Left ventricle myocardium superior (tissue), 1 donor: ENCODE measurements at places on chromosomes 2 and 18. TPM values are rescaled to one million over a fixed set of nuclear protein-coding genes. Genes with fewer than 3 reads are reported as not detected.

DNA sequence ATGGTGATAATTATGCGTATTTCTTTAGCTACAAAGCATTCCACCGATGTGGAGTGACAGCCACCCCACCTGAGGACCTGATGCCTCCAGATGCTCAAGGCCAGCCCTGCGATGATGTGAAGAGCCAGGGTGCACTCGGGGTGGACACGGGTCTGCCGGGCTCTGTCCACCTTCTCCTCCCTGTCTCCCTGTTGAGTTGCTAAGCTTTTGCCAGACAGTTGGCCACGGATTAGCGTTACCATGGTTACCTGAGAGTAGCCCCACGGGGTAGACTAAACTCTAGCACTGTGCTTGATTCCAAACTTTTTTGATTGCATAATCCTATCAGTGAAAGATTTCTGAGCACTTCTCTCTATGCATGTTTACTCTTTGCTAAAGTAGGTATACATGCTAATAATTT, 86.2 kb downstream of the SMIM21 start:
- DNase-seq: no peak

- DNase-seq: no peak
Observed at GRCh38 chr2:59888015-59888414, 665.4 kb downstream of the BCL11A start.

DNA sequence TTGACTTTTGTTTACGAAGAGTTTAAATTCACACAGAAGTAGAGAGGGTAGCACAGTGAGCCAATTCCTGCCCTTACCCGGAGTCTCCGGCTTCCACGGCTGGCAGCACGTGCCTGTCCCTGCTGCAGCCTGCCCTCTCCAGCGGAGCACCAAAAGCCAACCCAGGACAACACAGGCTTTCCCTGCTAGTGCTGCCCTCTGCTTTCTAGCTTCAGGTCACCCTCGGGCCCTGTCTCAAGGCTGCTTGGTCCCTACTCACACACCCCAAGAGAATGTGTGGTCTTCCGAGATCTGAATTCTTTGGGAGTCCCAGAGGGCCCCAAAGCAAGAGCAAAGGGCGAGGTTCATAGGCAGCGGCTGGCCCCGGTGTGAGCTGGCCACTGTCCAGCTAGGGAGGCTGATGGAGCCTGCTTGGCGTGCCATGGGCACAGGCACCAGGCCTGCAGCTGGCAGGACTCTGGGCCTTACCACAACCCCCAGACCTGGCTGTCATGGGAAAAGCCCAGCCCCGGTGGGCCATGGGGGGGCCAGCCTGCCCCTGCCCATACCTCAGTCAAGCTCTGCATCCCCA, 7.0 kb upstream of the HS6ST1 start:
- DNase-seq: peak; percentile 72

Gene OTX1
- total RNA-seq: not detected

Gene CNGA3
- not detected for total RNA-seq

DNA sequence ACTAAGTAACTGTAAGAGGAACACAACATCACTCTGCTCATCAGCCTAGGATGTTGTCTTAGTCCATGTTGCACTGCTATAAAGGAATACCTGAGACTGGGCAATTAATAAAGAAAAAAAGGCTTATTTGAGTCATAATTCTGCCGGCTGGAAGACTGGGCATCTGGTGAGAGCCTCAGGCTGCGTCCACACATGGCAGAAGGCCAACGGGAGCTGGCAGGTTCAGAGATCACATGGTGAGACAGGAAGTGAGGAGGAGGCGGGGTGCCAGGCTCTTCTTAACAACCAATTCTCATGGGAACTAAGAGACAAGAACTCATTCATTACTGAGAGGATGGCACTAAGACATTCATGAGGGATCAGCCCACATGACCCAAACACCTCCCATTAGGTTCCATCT, 46.8 kb downstream of the EPG5 start:
- peak; percentile 94 for DNase-seq

DNA sequence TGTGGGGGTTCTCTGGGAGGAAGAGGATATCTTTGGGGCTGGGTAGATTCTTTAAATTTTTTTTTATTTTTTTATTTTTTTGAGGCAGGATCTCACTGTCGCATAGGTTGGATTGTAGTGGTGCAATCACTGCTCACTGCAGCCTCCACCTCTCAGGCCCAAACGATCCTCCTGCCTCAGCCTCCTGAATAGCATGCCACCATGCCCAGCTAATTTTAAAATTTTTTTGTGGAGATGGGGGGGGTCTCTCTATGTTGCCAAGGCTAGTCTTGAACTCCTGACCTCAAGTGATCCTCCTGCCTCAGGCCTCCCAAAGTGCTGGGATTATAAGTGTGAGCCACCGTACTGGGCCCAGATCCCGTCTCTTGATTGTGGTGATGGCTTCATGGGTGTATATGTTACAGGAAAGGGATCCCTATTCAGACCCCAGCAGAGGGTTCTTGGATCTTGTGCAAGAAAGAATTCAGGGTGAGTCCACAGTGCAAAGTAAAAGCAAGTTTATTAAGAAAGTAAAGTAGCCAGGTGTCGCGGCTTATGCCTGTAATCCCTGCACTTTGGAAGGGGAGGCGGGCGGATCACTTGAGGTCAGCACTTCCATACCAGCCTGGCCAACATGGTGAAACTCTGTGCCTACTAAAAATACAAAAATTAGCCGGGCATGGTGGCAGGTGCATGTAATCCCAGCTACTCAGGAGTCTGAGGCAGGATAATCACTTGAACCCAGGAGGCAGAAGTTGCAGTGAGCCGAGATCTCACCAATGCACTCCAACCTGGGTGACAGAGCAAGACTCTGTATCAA, 2.0 kb upstream of the C2orf68 start:
- DNase-seq: no peak

- DNase-seq: no peak
Observed at GRCh38 chr2:109321570-109321969, 192.6 kb downstream of the SH3RF3 start.

- DNase-seq: no peak
Observed at GRCh38 chr2:218194880-218195279, 22.1 kb upstream of the ARPC2 start.

GRCh38 chr18:47247036-47247415, 4.4 kb downstream of the SKOR2 start:
- DNase-seq: no peak

Gene PLEKHH2
- 1.1 TPM for total RNA-seq

DNA sequence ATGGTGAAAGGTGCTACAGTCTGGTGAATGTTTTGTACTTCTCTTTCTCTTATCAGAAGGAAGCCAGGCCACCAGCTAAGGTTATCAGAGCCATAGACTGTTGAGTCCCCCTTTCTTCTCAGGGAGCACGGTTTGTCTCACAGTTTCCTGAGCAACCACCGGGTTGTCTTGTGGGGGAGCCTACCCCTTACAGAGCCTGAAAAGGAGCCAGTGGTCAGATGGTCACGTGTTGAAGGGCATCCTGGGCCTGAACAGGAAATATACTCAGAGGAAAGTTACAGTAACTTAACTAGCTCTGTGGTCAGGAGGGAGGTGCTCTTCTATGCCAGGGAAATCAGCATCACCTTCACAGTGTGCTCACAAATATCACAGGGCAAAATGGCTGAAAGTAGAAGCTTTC, 11.6 kb downstream of the CD28 start:
- DNase-seq: no peak

DNA sequence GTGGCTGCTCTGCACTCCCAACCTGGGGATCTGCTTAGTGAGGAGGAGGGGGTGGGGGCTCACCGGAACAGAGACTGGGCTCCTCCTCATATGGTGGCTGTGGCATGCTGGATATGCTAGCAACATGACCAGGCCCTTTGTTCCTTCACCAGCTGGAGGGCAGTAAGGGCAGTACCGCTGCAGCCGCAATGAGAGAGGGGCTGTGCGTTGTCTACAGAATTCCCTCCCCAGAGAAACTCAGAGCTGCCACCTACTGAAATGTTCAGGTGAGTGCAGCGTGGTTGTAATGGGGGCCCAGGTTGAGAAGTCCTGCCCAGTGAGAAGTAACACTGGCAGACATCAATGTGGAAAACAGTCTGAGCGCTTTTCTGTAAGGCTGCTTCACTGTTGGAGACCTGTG, 1211.9 kb upstream of the NXPH2 start:
- DNase-seq: no peak

- DNase-seq: no peak
Observed at GRCh38 chr18:22191923-22192322, 22.5 kb downstream of the GATA6 start.

GRCh38 chr2:166381-166780, 97.5 kb downstream of the SH3YL1 start:
- no peak for DNase-seq

DNA sequence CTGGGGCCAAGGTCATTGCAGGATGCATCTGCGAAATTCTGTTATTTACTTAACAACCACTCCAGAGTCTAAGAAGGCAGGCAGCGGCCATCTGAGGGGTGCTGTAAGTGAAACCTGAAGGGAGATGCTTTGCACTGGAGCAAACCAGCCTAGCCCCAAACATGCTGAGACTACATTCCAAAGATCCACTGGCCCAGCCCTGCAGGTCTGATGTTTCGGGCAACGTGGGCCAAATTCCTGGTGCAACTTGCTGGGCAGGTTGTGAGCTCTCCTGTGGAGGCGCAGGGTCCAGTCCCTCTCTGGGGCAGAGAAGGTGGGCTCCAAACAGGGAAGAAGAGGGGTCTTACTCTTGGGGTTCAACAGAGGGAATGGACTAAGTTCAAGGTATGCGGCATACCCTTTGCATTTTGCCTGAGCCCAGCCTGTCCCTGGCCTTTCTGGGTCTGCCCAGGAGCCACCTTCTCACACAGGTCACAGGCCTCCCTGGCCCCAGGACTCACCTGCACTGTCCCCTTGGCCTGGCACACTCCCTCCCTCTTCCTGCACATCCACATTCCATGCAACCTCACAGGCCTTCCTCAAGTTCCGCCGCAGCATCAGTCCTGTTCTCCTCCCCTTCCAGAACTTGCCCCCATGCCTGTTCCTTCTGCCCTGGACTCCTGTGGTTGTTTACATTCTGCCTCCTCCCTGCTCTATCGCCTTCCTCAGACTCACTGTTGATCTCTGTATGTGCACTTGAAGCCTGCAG, 5.1 kb upstream of the MAL start:
- DNase-seq: no peak

Gene PRKRA
- total RNA-seq: 48.8 TPM

DNA sequence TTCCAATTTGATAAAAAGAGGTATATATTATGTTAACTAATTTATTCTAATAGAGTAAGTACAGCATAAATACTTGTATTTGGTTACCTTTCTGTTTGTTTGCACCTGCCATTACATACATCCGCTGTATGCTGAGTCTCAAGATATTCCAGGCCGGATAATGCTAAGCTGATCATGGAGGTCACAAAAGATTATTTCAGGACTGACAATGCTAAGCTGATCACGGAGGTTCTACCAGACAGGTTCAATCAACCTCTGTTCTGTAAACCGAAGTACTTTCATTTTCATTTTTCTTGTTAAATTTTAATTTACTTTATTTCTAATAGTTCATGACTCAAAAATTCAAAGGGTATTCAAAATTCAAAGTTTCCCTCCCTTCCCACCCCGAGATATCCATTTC, 31.1 kb downstream of the PNO1 start:
- DNase-seq: no peak

- DNase-seq: no peak
Observed at GRCh38 chr2:179768765-179769164, 92.6 kb downstream of the ZNF385B start.

DNA sequence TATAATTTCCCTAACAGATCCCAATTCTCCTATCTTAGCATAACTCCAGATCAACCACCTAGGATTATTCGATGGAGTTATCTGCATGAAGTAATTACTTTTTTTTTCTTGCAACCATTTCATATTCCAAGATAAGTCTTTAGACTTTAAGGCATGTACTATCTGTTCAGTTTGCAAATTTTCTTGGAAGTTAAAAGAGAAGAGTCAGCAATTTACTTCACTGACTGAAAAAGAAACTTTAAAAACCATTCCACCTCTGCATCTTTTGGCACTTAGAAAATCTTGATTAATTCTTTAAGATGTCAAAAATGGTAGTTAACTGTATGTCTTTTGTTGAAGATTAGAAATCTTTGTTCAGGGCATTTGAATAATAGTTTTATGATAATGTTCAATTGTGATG, 830.5 kb upstream of the KLHL29 start:
- DNase-seq: no peak

DNA sequence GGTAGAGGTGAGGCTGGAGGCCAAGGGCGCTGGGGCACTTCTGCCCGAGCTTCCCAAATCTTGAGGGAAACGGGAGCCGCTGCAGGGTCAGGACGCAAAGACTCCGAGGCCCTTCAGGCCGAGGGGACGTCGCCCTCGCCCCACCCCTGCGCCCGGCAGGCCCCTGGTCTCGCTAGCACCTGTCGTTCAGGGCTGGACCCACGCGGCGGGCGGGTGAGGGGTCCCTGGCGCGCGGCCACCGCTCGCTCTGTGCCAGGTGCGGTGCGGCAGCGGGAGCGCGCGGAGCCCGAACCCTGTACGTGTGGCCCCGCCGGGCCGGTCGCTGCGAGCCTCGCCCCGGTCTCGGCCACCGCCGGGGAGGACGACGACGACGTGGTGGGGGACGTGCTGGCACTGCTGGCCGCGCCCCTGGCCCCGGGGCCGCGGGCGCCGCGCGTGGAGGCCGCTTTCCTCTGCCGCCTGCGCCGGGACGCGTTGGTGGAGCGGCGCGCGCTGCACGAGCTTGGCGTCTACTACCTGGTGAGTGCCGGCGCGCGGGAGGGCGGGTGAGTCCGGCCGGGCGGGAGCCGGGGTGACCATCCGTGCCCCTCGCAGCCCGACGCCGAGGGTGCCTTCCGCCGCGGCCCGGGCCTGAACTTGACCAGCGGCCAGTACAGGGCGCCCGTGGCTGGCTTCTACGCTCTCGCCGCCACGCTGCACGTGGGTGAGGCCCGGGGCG, 4.9 kb downstream of the ERFE start:
- DNase-seq: peak; percentile 41

Gene VWC2L
- total RNA-seq: not detected

DNA sequence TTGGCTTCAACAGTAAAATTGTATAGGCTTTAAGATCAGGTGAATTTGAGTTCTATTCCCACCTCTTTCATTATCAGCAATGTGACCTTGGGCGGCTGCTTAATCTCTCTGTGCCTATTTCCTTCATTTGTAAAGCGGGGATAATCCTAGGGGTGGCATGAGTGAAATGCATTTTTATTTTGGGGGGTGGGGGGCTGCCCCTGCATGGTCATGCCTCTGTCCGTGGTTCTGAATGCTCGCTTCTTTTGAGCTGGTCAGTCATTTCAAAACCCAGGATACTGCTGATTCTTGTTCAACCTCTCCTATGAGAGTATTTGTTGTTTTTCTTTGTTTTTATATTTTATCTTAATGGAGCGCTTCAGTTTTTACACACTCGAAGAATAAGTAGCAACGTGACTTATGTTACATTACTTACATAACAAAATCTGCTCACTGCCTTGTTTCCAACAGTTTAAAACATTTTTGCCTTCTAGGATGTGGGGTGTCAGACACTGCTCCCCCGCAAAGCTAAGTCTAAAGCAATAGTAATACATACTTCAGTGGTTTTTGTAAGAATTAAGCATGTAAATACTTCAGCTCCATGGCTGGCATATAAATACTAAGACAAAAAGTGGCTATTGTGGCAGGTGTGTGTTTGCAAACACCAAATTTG, 152.6 kb upstream of the PELI1 start:
- DNase-seq: no peak
